SJSA1 (cell line): ENCODE measurements at places on chromosomes 2 and 18. TPM values are rescaled to one million over a fixed set of nuclear protein-coding genes. Genes with fewer than 3 reads are reported as not detected.

Gene MALL
- total RNA-seq: not detected in 2 replicates

DNA sequence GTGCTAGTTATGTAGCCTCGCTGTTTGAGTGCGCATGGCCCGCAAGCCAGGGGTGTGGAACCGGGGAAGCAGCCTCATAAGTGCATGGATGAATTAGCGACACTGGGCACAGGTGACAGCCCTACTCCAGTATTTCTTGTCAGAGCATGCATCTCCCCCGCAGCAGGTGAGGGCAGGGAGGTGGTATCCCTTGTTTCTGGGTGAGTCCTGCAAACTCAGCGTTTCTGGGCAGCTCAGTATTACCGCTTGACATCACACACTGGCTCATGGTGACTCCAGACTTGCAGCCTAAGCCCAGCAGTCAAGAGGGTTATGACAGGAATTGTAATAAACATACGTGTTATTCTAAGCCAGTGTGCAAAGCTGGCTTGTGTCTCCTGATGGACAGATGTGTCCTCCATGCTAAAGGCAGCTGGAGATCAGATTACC, 2.5 kb downstream of the CABLES1 start:
- peaks cover 4% of the 10 kb centered on the region; the same call in 1 of the 2 replicates for H3K36me3 ChIP-seq
- H3K4me1 ChIP-seq: peaks cover 23% of the 10 kb centered on the region
- DNase-seq: no peak
- H3K4me3 ChIP-seq: no peak overlapping the region

Gene FAM228A
- total RNA-seq: not detected in 2 replicates

Gene IRS1
- total RNA-seq: 11.3 and 19.2 TPM in 2 replicates

- no peak for DNase-seq
- peaks cover 5% of the 10 kb centered on the region; the same call in 1 of the 2 replicates for H3K4me1 ChIP-seq
- H3K36me3 ChIP-seq: no peaks in the 10 kb centered on the region
- H3K4me3 ChIP-seq: no peak overlapping the region
Measured at GRCh38 chr2:32963941-32964340, 17.2 kb downstream of the LTBP1 start.

- H3K4me1 ChIP-seq: no peaks in the 10 kb centered on the region
- H3K27me3 ChIP-seq: no peaks in the 10 kb centered on the region
- H3K4me3 ChIP-seq: no peak overlapping the region
- no peak for DNase-seq
Measured at GRCh38 chr2:138814123-138814898, 34.1 kb upstream of the NXPH2 start.

Gene CTAGE1
- 0.11 TPM in 1 of 2 replicates, not detected in the other for total RNA-seq

DNA sequence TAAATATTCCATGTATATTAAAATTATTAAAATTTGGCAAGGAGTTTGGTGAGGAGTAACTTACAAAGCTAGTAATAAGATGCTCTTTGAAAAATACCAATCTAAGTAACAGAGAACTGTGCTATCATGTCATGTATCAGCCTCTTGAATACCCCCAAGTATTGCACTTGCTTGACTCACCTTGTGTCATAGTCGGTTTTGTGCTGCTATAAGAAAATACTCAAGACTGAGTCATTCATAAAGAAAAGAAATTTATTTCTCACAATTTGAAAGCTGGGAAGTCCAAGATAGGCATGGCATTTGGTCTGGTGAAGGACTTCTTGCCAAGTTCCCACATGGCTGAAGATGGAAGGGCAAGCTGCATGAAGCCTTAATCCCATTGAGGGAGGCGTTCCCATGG, 179.2 kb downstream of the MEMO1 start:
- H3K27ac ChIP-seq: no peak overlapping the region
- no peaks in the 10 kb centered on the region for H3K27me3 ChIP-seq
- H3K36me3 ChIP-seq: no peaks in the 10 kb centered on the region
- no peak for DNase-seq
- no peaks in the 10 kb centered on the region for H3K4me1 ChIP-seq

- H3K4me1 ChIP-seq: no peaks in the 10 kb centered on the region
- H3K27me3 ChIP-seq: no peaks in the 10 kb centered on the region
- H3K27ac ChIP-seq: no peak overlapping the region
- no peak overlapping the region for H3K4me3 ChIP-seq
Measured at GRCh38 chr18:13932285-13933025, 17.1 kb upstream of the MC2R start.

Gene KLHL30
- 0.50 and 1.5 TPM in 2 replicates for total RNA-seq

DNA sequence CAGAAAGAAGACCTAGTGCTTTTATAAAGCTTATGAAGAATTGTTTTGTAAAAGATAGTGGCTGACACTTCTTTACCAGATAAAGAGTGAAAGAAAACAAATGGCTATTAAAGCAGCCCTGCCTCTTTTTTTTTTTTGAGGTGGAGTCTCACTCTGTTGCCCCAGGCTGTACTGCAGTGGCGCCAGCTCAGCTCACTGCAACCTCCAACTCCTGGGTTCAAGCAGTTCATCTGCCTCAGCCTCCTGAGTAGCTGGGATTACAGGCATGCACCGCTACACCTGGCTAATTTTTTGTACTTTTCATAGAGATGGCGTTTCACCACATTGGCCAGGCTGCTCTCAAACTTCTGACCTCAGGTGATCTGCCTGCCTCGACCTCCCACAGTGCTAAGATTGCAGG, 12.9 kb downstream of the ARPC2 start:
- H3K27me3 ChIP-seq: no peaks in the 10 kb centered on the region
- peaks cover 37% of the 10 kb centered on the region for H3K4me1 ChIP-seq
- DNase-seq: peak; percentile 56
- peak overlapping the region; percentile 81 for H3K27ac ChIP-seq

GRCh38 chr2:120861191-120861575, 125.5 kb downstream of the GLI2 start:
- DNase-seq: no peak
- H3K4me3 ChIP-seq: no peak overlapping the region
- H3K36me3 ChIP-seq: peaks cover 6% of the 10 kb centered on the region; the same call in 1 of the 2 replicates
- no peaks in the 10 kb centered on the region for H3K27me3 ChIP-seq
- peaks cover 69% of the 10 kb centered on the region for H3K4me1 ChIP-seq

DNA sequence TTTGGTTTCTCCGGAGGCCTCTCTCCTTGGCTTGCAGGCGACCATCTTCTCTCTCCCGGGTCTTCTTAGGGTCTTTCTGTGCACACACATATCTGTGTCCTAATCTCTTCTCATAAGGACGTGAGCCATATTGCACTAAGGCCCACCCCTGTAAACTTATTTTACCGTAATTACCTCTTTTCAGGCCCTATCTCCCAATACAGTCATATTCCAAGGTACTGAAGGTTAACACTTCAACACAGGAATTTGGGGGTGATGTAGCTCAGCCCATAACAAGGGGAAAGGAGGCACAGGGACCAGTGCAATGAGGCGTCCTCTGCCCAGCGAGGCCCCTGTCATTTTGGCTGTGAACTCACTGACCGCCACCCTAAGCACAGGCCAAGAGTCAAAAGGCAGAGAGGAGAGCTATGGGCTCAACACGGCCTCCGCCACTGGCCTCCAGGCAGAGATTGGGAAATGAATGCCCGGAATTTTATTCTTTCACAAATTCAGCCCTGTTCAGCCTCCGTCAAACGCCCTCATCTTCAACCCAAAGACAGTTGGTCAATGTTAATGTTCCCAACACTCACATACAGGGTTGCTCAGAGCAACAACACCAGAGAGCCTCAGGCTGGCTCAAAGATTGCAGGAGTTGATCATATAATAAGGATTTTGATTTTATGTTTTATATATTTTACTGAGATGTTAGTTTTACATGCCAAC, 15.9 kb upstream of the NMUR1 start:
- no peak for DNase-seq
- H3K4me3 ChIP-seq: no peak overlapping the region
- no peaks in the 10 kb centered on the region for H3K27me3 ChIP-seq
- H3K36me3 ChIP-seq: no peaks in the 10 kb centered on the region

Gene KLHL14
- not detected in 2 replicates for total RNA-seq

- H3K36me3 ChIP-seq: no peaks in the 10 kb centered on the region
- no peak for DNase-seq
- H3K27ac ChIP-seq: peak overlapping the region; percentile 82
- peaks cover 58% of the 10 kb centered on the region for H3K4me1 ChIP-seq
- no peak overlapping the region for H3K4me3 ChIP-seq
Measured at GRCh38 chr2:101063352-101064124, 61.4 kb downstream of the RPL31 start.

DNA sequence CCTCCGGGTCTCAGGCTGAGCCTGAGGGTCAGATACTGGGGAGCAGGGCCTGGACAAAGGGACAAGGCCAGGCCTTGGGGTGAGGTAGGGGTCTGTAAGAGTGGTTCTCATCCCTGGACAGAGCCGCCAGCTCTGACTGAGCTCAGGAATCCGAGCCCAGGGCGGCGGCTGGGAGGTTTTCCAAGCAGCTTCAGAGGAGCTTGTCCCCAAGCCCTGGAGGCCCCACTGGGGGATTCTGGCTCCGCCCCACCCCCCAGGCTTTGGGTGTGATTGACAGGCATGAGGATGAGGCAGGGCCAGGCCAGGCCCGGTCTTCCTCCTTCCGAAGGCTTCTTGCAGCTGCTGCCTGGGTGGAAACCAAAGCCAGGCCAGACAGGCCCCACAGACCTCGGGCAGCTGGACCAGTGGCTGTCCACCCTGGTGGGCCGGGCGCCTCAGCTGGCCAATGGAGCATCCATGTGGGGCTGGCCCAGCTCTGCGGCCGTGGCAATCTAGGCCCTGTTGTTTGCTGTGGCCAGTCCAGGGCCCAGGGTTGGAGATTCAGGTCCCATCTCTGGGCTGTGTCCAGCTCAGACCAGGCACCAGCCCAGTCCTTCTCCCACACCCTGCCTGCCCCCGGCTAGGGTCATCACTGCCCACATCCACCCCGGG, 23.1 kb upstream of the GPC1 start:
- no peak overlapping the region for H3K27ac ChIP-seq
- H3K4me1 ChIP-seq: no peaks in the 10 kb centered on the region
- peak; percentile 41 for DNase-seq
- H3K36me3 ChIP-seq: no peaks in the 10 kb centered on the region
- H3K27me3 ChIP-seq: no peaks in the 10 kb centered on the region

- H3K27me3 ChIP-seq: no peaks in the 10 kb centered on the region
- DNase-seq: no peak
- no peak overlapping the region for H3K4me3 ChIP-seq
- no peaks in the 10 kb centered on the region for H3K4me1 ChIP-seq
Measured at GRCh38 chr2:125696560-125696959, 959.4 kb upstream of the GYPC start.

Gene STARD7
- 148 and 188 TPM in 2 replicates for total RNA-seq

Gene PPP4R1
- 118 and 130 TPM in 2 replicates for total RNA-seq
